ENCODE measurements at places on chromosomes 11 and 22.

- DNase-seq, result no peak
These were observed 24.2 kb downstream of the FBLN1 start for GRCh38 chr22:45526768-45527360.

DNA sequence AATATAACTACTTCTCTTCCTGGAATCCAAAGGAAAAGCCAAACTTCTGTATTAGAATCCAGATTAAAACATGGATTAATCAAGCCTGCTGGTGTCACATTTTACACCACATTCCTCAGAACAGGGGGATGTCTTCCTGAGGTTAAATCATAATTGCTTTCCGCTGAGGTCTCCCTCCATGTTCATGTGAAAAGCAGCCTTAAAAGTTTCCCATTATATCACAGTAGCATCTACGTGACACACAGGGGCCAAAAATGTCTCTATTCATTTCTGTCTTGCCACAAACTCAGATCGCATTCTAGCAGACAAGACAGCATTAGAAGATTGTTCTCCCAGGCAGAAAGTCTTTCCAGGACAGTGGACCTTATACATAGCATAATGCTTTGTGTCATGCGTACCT lies 788.7 kb downstream of the OPCML start:
- no peak for DNase-seq

DNA sequence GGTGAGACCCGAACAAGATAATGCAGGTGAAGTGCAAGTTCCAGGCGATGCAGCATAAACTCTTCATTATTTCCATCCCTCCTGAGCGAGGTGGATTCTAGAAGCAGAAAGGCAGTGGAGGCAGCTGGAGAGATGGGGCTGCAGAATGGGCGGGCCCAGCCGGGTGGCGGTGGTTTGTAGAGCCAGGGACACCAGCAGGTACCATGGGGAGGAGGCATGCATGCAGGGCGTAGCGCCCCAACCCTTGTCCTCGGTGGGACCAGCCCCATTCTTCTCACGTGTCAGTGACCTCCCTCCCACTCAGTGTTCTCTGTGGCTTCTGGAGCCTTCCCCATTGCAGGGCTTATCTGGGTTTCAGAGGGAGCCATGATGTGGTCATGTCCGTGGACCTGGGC lies 38.0 kb downstream of the MPPED1 start:
- no peak for DNase-seq

- no peak for DNase-seq
These were observed 1.9 kb upstream of the ADM start for GRCh38 chr11:10302744-10303557.

GRCh38 chr11:134176284-134176683 lies 47.5 kb downstream of the NCAPD3 start:
- no peak for DNase-seq

- DNase-seq, result no peak
These were observed 20.9 kb downstream of the ST14 start for GRCh38 chr11:130180491-130180890.

DNA sequence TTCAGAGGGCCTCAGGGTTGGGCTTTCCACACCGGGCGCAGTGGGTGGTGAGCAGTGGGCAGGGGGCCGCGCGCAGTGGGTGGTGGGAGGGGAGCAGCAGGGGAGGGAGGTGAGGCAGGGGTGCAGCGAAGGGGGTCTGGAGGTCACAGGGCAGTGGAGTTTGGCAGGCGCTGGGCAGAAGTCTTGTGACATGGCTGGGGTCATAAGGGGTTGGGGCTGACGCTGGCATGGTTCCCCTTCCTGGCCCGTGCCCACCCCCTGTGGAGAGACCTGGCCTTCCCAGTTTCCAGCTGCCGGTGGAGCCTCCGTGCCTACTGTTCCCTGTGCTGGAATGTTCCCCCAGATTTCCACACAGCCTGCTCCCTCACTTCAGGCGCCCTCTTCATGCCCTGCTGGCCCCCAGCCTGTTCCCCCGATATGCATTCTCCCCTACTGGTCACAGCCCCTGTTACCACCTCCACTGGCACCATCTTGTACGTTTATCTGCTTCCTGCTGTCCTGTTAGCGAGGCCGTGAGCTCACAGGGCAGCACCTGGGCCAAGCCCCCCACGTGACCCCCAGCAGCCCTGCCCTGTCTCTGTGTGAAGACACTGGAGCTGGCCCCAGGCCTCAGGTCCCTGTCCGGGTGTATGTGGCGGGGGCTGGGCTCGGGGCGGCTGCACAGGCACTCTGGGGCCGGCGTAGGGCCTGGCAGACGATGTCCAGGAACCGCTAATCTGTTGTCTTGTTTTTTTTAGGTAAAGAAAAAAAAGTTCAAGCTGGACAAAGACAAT lies 111.6 kb downstream of the KCNQ1OT1 start:
- no peak for DNase-seq

DNA sequence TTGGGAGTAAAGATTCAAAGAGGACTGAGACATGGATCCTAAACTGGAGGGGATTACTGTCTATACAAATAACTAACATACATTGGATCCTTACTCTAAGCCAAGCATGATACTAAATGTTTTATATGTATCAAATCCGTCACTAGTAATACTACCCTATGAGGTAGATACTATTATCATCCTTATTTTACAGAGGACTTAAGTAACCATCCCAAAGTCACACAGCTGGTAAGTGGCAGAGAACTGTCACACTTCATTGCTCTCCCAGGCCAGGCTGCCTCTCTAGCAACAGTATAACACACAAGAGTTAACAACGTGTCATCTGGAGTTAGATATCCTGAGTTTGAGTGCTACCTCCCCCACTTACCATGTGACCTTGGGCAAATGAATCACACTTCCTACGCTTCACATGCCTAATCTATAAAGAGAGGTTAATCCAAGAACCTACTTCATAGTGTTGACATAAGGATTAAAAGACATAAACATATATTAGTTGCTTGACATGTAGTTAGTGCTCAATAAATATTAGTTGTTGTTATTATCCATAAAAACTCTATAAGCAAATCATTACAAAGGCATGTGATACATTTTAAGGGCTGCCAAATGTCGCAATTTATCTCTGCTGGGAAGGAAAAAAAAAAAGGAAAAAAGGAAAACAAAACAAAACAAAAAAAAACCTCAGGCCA lies 33.8 kb upstream of the SPON1 start:
- no peak for DNase-seq

DNA sequence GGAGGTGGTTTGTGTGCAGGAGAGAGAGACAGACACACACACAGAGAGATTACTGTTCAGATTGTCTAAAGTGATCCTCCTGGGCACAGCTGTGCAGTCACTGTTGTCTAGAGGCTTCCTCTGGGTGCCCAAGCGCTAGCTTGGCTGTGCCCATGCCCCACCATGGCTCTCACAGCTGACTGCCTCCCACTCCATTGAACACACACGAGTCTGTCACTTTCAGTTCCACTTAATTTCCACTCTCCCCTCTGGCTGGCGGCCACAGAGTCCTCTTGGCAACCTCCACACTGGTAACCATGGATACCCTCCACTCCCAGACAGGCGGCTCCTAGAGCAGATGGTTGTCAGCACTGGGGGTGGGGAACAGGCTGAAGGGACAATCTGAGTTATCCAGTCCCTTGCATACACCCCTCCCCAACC lies 29.1 kb downstream of the MAP6 start:
- no peak for DNase-seq

DNA sequence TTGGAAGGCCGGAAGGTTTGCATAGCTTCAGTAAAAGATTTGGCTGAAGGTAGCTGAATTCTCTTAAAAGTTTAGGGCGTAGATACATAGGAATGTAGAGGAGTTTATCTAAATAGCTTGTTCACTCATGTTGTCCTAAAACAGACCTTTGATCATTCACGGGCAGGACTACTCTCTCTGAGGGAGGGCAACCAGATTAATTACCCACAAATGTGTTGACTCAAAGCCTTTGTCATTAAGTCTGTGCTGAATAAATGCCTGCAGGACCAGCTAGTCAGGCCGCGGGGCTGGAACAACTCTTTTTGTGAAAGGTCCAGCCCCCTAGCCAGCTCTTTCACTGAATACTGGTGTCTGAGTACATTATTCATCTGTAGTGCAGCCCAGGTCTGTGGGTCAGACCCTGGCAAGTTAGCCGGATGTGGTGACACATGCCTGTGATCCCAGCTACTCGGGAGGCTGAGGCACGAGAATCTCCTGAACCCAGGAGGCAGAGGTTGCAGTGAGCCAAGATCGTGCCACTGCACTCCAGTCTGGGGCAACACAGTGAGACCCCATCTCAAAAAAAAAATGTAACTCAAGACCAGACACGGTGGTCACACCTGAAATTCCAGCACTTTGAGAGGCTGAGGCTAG lies 2.8 kb upstream of the FADD start:
- no peak for DNase-seq

GRCh38 chr22:31227186-31227585 lies 15.1 kb downstream of the LIMK2 start:
- DNase-seq, result no peak

GRCh38 chr11:42772886-42773285 lies 538.9 kb upstream of the API5 start:
- no peak for DNase-seq

- DNase-seq, result no peak
These were observed 2.9 kb downstream of the DIXDC1 start for GRCh38 chr11:111939836-111940604.

- no peak for DNase-seq
These were observed 129.6 kb upstream of the POU2AF2 start for GRCh38 chr11:111115890-111116289.

GRCh38 chr11:8056810-8057463 lies 24.1 kb upstream of the TUB start:
- no peak for DNase-seq

GRCh38 chr11:7437696-7438095 lies 47.6 kb upstream of the OLFML1 start:
- DNase-seq, result no peak

GRCh38 chr11:73235236-73235786 lies 17.2 kb downstream of the P2RY2 start:
- DNase-seq, result no peak

DNA sequence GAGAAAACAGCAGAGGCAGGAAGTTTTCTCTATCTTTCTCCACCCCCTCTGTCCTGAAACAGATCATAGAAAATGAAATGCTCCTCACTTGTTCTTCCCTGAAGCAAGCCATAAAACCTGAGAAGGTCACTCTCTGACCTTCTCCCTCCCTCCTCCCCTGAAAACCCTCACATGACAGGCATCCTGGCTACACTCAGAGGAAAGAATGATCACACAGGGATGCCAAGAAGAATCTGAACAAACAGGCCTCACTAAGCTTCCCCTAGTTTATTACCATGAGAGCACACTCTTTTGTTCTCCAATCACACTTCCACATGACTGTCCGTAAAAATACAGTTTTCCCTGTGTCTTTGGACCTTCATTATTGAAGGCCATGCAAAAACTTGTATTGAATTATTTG lies 300.1 kb downstream of the BUD13 start:
- no peak for DNase-seq

- DNase-seq, result no peak
These were observed 33.5 kb upstream of the GNAZ start for GRCh38 chr22:23036684-23037428.

GRCh38 chr22:27881421-27881820 lies 37.6 kb downstream of the PITPNB start:
- DNase-seq, result no peak

- no peak for DNase-seq
These were observed 1.7 kb downstream of the BAIAP2L2 start for GRCh38 chr22:38108561-38109319.

- no peak for DNase-seq
These were observed 2.8 kb downstream of the GRK3 start for GRCh38 chr22:25567251-25567675.

DNA sequence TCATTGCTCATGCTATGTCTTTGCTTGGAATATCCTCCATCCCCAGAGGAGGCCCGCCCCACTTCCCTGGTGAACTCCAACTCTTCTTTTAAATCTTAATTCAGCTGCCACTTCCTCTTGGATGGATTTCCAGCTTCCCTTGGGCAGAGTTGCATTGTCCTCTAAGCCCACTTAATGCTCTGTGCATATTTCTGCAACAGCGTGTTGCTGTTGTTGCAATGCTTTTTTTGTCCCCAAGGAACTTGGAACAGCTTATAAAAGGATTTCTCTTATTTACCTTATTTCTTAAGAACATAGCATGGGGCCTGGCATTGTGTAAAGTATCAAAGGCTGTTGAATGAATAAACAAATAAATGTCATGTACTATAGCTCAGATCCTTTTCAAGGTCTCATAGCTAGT lies 507.4 kb downstream of the METTL15 start:
- no peak for DNase-seq

DNA sequence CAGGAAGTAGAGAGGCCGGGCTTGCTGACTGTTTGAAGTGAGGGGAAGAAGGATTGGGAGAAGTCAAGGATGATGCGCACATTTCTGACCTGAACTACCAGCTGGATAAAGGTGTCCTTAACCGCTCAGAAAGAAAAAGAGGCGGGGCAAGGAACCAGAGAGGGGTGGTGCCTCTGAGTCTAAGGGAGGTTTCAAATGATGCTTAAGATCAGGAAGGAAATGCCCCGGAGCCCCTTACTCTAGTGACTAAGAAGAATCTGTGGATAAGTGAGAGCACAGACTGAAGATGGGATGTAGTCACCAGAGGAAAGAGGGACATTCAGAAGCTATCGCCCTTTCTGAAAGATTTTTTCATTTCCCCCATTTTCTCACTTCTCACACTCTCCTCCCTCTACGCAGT lies 12.7 kb downstream of the DCHS1 start:
- DNase-seq, result no peak

DNA sequence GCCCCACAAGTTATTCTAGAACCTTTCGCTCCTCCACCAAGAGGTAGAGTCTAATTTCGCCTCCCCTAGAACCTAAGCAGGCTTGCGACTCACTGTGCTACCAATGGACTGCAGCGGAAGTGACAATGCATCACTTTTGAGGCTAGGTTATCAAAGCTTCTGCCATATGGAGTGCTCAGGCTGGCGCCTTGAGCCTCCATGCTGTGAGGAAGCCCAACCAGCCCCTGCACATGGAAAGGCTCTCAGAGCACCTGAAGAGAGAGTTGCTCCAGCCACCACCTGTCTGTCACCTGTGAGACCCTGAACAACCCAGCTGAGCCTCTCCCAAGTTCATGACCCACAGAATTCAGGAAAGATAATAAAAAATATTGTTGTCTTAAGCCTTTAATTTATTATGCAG lies 29.3 kb upstream of the CBX7 start:
- no peak for DNase-seq

DNA sequence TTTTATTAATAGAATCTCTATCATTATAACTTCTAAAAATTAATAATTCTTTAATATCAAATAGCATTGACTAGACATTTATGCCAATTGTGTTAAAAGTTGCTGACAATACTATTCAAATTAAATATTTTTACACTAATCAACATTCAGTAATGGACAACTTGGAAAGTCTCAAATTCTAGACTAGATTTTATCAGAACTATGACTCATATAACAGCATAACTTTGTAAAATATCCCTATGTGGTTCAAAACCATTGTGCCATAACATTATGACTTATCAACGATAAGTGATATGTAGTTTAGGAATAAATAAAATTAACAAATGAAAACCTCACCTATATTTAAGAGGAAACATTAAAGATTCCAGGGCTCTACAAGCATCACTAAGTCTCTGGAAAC lies 291.8 kb downstream of the SBF2 start:
- DNase-seq, result no peak

GRCh38 chr11:109747839-109748238 lies 325.8 kb downstream of the C11orf87 start:
- DNase-seq, result no peak

Data from GM19239 (cell line).